Heart left ventricle (tissue), 16 donors: ENCODE measurements at places on chromosomes 5 and 9.

DNA sequence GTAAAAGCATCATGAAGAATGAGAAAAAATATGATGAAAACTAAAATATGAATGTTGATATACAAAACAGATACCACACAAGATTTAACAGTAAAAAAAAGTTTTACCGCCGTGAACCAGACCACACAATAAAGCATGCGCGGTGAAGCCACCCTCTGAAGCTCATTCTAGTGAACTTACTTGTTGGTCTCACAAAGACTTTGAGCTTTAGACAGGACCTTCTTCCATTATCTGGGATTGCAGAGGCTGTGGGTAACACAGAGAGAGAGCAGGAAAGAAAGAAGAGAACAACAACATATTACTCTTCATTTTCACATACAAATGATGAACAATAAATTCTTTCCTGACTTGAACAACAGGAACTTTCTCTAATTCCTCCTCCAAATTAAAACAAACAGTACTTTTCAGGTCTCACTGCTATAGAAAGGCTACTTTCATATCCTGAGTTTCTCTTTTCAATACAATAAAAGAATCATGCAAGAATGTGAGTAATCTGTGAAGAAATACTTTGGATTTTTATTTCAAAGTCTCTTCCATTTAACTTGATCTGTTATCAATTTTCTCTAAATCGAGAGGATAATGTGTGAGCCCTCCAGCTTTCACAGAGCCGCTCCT lies 283.1 kb downstream of the EFNA5 start:
- DNase-seq = no peak

- DNase-seq = no peak
These were observed 29.5 kb downstream of the S1PR3 start for GRCh38 chr9:89020754-89021153.

DNA sequence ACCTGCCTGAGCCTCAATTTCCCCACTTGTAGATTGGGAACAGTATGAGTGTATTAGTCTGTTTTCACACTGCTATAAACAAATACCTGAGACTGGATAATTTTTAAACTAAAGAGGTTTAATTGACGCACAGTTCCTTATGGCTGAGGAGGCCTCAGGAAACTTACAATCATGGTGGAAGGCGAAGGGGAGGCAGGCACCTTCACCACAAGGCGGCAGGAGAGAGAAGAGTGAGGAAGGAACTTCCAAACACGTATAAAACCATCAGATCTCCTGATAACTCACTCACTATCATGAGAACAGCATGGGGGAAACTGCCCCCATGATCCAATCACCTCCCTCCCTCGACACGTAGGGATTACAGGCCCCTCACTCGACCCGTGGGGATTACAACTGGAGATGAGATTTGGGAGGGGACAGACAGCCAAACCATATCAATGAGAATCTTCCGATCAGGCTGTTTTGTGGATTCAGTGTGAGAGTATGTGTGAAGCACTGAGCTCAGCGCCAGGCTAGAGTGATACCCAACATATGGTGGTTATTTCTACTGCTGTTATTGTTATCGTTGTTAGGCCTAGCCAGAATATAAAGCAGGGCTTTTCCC lies 14.6 kb upstream of the LMX1B start:
- no peak for DNase-seq

GRCh38 chr5:98016771-98017170 lies 756.7 kb upstream of the RGMB start:
- no peak for DNase-seq

DNA sequence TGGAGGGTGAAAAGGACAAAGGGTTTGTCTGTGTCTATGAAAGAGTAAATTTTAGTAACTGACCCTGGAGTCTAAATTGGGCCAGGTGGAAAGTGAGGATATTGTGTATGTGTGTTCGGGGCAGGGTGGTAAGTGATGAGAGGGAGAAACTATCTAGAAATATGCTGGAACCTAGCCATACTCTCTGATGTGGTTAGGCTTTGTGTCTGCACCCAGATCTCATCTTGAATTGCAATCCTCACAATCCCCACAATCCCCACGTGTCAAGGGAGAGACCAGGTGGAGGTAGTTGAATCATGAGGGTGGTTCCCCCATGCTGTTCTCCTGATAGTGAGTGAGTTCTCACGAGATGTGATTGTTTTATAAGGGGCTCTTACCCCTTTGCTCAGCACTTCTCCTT lies 60.6 kb downstream of the COMMD10 start:
- DNase-seq = no peak

- DNase-seq = peak; percentile 21
These were observed 41.9 kb downstream of the VAV2 start for GRCh38 chr9:133950192-133950591.

DNA sequence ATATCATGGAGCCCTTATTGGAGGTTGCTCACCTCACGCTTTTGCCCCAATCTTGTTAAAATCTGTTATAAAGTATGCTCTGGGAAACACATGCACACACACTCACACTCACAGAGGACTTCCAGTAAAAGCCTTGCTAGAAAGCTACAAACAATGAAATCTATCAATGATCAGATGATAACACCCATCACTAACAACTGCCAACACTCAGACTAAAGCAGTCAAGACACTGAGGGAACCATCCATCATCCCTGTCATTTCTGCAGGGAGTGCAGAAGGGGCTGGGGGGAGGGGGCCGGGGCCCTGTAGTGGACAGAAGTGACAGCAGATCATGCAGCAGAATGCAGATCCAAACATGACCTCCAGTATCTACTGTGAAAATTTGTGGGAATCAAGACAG lies 179.1 kb downstream of the AOPEP start:
- DNase-seq = no peak

- no peak for DNase-seq
These were observed 84.5 kb downstream of the FOXD1 start for GRCh38 chr5:73363911-73364730.

DNA sequence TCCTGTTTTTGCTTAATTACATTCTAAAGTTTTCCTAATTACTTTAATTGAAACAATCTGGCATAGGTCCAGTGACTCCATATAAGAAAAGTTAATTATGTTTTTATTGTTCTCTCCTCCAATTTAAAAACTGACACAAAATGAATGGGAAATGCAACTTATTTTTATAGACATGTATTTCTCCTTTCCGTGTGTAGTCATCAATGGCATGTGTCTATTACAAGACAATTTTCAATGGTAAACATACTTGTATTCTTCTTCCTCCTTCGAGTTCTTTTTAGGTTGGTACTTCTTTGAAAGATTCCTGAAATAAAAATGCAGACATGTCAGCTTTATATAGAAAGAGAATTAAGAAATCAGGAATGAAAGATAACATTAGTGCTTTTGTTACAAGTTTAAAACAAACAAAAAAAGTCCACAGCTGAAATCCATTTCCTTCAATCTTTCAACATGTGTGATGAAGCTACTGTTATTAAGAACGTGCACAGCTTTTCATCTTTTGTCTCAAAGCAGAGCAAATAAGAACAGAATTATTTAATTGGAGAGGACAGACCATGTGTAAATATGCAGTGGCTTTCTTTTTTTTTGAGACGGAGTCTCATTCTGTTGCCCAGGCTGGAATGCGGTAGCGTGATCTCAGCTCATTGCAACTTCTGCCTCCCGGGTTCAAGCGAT lies 63.8 kb downstream of the FNBP1 start:
- DNase-seq = no peak

GRCh38 chr5:124059200-124059599 lies 547.2 kb downstream of the CSNK1G3 start:
- no peak for DNase-seq

- DNase-seq = peak; percentile 59
These were observed 47.1 kb downstream of the ZNF622 start for GRCh38 chr5:16418471-16418922.

GRCh38 chr9:121802753-121803152 lies 151.3 kb downstream of the DAB2IP start:
- DNase-seq = no peak

GRCh38 chr5:176611435-176611834 lies 1.5 kb upstream of the GPRIN1 start:
- peak; percentile 74 for DNase-seq
